ENCODE measurements at places on chromosomes 12 and 14.

GRCh38 chr12:104223712-104224111, 8.1 kb downstream of the TXNRD1 start:
- DNase-seq, result no peak

DNA sequence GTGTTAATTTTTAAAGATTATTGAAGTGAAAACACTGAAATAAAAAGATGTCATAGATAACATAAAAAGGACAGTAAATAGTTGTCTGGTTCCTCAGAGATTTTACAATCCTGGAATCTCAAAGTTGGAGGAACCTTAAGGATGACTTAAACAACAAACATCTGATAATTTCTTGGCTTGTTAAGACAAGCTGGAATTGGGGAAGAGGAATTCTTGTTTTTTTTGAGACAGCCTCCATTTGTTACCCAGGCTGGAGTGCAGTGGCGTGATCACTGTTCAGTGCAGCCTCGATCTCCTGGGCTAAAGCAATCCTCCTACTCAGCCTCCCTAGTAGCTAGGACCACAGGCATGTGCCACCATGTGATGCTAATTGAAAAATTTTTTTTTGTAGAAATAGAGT, 2.3 kb downstream of the ZNF410 start:
- no peak for DNase-seq

- no peak for DNase-seq
Observed at GRCh38 chr14:38941488-38941887, 161.5 kb downstream of the SEC23A start.

- peak; percentile 44 for DNase-seq
Observed at GRCh38 chr14:54818201-54819133, 84.2 kb downstream of the GCH1 start.

- DNase-seq, result no peak
Observed at GRCh38 chr14:101350021-101350420, 211.3 kb upstream of the DIO3 start.

GRCh38 chr12:14981049-14981448, 8.2 kb downstream of the PDE6H start:
- DNase-seq, result no peak

DNA sequence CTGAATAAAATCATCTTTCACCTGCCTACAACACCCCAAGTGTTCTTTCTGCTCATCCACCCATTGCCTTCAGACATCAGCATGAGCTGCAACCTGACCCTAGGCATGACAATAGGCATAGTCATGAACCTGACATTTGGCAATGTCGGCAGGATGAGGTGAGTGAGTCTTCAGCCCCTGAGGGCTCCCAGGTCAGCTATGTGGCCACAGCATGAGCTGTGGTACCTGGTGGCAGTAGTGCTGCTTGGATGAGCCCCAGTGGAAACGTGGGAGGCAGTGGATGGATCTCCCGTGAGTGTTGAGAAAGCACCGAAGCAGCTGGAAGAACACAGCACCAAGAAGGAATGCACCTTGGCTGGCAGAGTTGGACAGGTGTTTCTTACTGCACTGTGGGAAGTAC, 334.8 kb upstream of the FAR2 start:
- DNase-seq, result no peak

GRCh38 chr12:34402899-34403705, 380.8 kb downstream of the ALG10 start:
- no peak for DNase-seq

- no peak for DNase-seq
Observed at GRCh38 chr12:21666722-21667121, 9.1 kb upstream of the LDHB start.

DNA sequence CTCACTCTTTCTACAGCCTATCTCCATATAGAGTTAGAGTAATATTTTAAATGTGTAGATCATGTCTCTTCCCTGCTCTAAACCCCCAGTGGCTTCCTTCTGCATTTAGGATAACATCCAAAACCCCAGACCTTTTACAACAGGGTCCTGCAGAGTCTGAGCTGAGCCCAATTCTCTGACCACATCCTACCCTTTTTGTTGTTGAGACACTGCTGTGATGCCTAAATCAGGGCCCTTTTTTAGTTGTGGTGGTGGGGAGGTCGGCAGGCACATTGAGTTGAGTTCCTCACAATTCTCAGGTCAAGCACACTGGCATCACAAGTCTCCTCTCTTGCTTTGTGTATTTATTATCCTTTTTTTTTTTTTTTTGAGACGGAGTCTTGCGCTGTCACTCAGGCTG, 1.8 kb upstream of the DDX47 start:
- no peak for DNase-seq

DNA sequence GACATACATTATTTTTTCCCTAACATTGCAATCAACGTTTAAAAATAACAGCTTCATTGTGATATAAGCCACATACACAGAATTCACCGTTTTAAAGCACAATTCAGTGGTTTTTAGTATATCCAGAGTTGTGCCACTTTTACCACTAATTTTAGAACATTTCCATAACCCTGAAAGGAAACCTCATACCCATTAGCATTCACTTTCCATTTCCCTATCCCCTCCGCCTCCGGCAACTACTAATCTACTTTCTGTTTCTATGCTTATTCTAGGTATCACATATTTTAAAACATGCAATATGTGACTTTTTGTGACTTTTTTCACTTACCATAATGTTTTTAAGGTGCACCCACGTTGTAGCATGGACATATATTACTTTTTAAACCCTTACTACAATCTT, 55.6 kb upstream of the ISM2 start:
- no peak for DNase-seq

GRCh38 chr12:42583016-42583415, 6.5 kb downstream of the PRICKLE1 start:
- no peak for DNase-seq

DNA sequence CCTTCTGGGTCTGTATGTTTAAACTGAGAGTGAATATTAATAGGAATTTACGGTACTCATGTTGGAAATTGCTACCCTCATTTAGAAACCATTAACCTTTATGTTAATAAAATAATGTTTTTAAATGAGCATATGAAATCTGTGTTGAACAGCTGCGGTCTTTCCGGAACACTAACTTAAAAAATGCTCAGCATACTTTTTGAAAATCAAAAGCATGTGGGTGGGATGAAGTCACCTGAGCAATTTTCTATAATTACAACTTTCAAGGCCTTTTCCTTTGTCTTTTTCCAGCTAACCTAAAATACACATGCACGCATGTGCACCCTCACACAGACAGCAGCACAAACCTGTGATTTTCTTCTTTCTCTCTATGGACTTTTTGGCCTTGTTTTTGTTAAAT, 39.8 kb downstream of the BORCS5 start:
- DNase-seq, result no peak

DNA sequence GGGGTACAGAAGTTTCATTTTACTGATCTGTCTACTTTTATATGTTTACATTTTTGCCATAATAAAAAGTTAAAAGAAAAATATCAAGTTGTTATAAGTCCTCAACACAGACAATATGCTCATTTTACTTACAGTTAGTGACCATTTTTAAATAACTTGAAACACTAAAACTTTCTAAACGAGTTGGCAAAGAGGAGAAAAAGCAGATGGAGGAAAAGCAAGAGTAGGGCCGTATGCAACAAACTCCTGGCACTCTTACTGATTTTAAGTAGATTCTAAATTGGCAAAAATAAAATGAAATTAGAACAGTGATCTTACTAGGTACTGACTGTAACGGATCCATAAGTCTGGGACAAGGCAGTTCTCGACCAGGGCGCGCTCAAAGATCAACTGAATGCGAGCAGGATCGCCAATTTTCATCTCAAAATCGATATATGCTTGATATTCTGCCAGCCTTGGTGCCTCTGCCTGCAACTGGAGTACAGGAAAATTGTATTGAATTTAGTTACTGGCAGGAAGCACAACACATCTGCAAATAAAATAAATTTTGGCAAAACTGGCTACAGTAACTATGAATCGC, 22.3 kb downstream of the SART3 start:
- no peak for DNase-seq

DNA sequence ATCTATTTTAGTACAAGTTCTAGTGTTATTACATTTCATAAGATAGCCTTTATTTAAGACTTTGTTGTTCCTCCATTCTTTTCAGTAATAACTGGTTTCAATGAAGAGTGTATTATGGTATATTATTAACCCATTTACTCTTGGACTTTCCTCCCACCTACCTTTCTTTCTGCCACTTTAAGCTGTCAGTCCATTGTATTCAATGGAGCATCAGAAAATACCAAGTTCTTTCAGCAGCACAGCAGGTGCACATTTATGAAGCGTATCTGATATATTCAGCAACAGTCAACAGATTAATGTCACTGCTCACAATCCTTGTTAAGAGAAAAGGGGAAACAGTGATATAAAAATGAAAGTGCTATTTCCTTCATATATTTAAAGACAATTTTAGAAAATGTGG, 660.9 kb downstream of the C12orf50 start:
- DNase-seq, result no peak
